Sciatic nerve (tissue), 2 donors: ENCODE measurements at places on chromosomes 5 and 9. TPM values are rescaled to one million over a fixed set of nuclear protein-coding genes. Genes with fewer than 3 reads are reported as not detected.

GRCh38 chr5:158658446-158659230, 441.1 kb downstream of the EBF1 start:
- no peak for DNase-seq

CDX1 gene
- not detected for total RNA-seq

ANXA2R gene
- total RNA-seq, result 5.7 TPM

PCDHAC1 gene
- total RNA-seq, result 0.71 TPM

DNA sequence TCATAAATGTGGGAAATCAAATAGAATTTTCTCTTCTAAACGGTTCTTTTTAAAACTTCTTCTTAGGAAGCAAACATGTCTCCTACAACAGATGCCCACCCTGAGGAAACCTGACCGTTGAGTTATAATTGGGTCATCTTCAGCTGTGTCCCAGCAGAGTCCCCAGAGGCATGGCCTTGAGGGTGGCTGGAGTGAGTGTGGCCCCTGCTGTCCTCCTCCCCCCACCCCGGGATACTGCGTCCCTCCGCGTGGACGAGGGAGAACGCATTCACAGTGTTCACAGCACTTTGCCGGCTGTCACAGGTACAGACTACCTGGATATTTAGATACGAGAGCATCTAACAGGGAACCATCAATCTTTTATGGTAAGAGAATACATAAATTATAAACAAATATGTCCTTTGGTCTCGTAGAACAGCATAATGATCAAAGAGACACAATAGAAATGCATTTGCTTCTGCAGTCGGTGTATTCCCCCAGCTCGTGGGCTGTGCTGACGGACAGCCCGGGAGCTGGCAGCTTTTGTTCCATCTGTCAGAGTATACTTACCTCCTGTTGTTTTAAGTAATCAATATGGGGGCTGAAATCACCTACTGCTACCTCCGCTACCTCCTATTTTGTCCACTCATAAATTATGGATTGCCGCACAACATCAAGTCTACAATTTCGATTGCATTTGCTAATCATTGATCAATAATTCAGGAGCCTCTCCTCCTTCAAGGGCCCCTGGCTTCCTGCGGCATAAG, 214.7 kb downstream of the IRX2 start:
- DNase-seq, result no peak

DNA sequence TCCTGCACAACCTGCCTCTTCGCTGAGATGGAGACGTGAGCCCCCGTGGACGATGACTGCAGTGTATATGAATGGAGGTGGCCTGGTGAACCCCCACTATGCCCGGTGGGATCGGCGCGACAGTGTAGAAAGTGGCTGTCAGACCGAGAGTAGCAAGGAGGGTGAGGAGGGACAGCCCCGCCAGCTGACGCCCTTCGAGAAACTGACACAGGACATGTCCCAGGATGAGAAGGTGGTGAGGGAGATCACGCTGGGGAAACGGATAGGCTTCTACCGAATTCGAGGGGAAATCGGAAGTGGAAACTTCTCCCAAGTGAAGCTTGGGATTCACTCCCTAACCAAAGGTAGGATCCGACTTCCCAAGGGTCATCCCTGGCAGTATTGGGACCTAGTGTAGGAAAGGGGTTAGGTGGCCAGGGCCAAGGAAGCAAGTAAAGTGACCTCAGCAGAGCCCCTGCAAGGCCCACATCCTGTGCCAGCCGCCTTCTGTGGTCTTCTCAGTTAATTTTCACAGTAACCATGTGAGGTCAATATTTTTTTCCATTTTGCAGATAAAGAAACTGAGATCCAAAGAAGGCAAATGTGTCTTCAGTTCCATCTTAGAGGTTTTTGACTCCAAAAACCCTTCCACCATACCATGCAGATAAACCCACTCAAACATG, 53.8 kb downstream of the NIM1K start:
- no peak for DNase-seq

SV2C gene
- 4.9 TPM for total RNA-seq

GRCh38 chr5:109567374-109568044, 122.2 kb upstream of the MAN2A1 start:
- no peak for DNase-seq

GRCh38 chr5:124584991-124585715, 161.3 kb downstream of the ZNF608 start:
- DNase-seq, result no peak

FAF2 gene
- total RNA-seq, result 35.6 TPM

DNA sequence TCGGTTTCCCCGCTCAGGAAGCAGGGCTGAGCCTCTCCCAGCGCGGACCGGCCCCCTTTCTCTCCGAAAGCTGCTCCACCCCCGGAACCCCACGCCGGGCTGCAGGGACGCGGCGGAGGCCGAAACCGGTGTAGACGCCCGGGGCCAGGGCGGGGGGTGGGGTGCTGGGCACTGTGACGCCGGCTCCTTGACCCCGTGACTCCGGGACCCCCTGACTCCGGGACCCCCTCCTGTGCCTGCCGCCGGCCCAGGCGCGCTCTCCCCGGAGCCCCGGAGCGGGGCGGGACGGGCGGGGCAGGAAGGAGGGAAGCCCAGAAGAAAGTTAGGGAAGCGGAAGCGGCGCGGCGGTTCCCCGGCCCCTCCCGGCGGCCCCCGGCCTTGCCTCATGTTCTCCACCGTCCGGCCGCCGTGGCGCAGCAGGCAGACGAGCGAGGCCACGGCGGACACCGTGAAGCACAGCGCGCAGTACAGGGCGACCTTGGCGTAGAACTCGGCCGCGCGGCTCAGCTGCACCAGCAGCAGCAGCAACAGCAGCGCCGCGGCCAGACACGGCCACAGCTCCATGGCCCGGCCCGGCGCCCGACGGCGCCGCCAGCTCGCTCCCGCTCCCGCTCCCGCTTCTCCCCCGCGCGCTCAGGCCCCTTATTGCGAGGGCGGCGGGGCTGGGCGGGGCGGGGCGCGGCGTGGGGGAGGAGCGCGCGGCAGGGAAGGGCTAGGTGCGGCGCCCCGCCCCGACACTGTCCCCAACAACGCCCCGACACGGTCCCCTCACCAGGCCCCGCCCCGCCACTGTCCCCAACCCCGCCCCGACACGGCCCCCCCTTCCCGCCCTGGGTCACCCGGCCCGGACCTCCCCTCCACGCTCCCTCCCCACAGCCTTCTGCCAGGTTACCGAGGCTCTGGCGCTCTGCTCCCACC, at the start of gene AGPAT2:
AGPAT2 (minus strand) TSS at position 664 of the 918 bp plus-strand sequence; CDS start at position 564, 100 bp downstream.
- DNase-seq, result peak; percentile 83

DNA sequence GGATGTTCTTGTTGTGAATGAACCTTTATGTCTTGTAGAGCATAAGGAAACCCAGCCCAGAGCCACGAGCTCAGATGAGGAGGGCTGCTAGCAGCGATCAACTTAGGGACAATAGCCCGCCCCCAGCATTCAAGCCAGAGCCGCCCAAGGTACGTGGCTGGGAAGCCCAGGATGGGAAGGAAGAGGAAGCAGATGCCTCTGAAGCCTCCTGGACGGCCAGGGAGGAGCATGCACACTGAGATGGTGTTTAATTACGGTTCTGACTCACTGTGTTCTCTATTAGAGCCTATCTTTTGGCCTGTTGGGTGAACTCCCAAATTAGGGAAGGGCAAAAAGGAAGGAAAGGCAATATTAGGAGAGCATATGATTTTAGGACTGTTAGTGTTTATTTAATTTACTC, 75.3 kb downstream of the TJP2 start:
- no peak for DNase-seq

GRCh38 chr9:76112151-76112550, 221.7 kb downstream of the PCSK5 start:
- no peak for DNase-seq

PRR16 gene
- 0.71 TPM for total RNA-seq

DAB2 gene
- total RNA-seq, result 151 TPM

KIF24 gene
- total RNA-seq, result 1.1 TPM

ELAVL2 gene
- 0.40 TPM for total RNA-seq

GRCh38 chr5:60402161-60402785, 297.7 kb downstream of the DEPDC1B start:
- no peak for DNase-seq

- no peak for DNase-seq
Observed at GRCh38 chr5:127085371-127085770, 12.1 kb upstream of the C5orf63 start.

DNA sequence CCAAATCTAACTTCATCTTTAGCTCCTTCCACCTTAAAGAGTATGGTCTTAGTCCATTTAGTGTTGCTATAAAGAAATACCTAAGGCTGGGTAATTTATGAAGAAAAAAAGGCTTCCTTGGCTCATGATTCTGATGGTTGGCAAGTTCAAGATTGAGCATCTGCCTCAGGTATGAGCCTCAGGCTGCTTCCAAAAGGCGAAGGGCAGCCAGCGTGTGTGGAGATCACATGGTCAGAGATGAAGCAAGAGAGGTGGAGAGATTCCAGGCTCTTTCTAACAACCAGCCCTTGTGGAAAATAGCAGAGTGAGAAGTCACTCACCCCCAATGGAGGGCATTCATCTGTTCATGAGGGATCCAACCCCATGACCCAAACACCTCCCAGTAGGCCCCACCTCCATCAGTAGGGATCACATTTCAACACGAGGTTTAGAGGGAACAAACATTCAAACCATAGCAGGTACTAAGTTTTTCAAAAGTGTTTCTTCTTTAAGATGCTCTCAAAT, 225.9 kb downstream of the SGCD start:
- DNase-seq, result no peak

DNA sequence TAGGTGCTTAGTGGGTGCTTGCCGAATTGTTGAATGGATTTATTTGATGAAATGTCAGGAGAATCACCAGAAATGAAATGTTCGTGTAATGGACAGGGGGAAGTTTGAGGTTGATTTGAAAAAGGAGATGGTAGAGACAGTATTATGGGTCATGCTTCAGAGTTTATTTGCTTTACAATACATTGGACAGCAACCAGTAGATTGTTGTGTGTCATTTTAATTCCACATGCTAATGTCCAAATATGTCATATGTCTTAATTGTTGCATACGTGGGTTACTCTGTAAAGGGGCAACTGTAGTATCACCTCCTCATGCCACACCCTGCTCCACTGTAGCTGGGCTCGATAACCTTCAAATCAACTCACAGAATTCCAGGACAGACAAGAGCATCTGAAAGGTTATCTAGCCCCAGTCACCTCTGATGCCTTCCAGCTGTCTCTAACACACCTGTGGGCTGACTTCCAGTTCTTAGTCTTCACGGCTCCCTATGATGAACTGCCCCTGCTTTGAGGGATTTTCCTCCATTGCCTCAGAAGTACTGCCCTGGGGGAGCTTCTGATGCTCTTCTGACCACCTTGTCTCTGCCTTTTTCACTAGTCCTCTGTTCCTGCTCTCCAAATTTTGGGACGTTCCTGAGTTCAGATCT, 1.7 kb downstream of the PDCD1LG2 start:
- no peak for DNase-seq

DNA sequence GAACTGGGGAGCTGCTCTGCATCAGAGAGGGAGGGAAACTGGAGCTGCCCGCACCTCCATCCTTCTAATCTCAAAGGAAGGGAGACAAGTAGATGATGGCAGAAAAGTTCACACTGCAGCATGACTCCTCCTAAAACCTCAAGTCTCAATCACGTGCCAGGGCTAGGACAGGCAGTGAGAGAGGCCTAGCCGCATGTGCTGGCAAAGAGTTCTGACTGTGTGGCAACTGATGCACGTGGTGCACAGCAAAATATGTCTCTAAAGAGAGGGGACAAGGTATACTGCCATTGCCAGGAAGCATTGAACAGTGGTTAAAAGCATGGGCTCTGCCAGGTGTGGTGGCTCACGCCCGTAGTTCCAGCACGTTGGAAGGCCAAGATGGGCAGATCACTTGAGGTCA, 38.1 kb downstream of the FBXO10 start:
- DNase-seq, result no peak

PCDHA10 gene
- 2.9 TPM for total RNA-seq

DNA sequence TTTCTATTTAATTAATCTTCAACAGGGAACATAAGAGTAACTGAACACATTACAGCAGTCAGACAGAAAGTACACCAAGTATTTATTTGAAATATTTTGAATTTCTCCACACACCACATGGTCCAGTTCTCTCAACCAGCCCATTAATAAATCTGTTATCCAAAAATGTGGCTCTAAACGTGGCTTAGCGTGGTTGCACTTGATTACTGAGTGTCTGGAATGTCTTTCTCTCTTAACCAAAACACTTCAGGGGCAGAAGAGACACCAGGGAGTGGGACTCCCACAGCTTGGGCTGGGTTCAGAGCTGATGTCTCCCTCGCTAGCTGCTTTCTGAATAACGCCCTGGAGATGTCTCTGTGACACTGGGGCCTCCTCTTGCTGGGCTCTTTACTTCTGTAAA, 52.6 kb upstream of the FANCC start:
- no peak for DNase-seq

- DNase-seq, result no peak
Observed at GRCh38 chr5:16049761-16050160, 129.8 kb downstream of the MARCHF11 start.
